Prostate gland (tissue), 2 donors: ENCODE measurements at places on chromosomes 6 and 20. TPM values are rescaled to one million over a fixed set of nuclear protein-coding genes. Genes with fewer than 3 reads are reported as not detected.
A peak's percentile ranks its signal among the peaks of the same experiment; 100 is the strongest.

The TCP11 gene
- 33.3 TPM for total RNA-seq

The ASIP gene
- 3.6 TPM for total RNA-seq

The NRSN1 gene
- 0.45 TPM for total RNA-seq

DNA sequence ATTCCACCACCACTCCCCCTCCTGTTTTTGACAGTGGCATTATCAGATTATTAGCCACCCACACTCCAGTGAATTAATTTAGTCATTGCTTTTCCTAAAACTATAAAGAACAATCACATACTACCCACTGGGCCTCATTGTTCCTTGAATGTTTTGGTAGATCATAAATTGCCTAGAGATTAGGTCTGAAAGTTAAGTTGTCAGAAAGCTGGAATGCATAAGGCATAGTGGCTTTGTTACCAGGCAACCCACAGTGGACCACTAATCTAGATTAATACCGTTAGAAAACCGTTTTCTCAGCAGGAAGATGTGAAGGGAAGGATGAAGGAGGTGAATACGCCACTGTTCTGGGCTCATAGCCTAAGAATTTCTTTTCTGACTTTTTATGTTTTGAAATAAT lies 75.6 kb downstream of the SAMD3 start:
- H3K27ac ChIP-seq, result no peak overlapping the region
- H3K27me3 ChIP-seq, result no peaks in the 10 kb centered on the region
- H3K4me1 ChIP-seq, result no peaks in the 10 kb centered on the region
- H3K4me3 ChIP-seq, result no peak overlapping the region
- no peak for DNase-seq

- no peaks in the 10 kb centered on the region for H3K36me3 ChIP-seq
- H3K27ac ChIP-seq, result no peak overlapping the region
- no peak for DNase-seq
- H3K4me1 ChIP-seq, result no peaks in the 10 kb centered on the region
- no peaks in the 10 kb centered on the region for H3K27me3 ChIP-seq
These were observed 58.8 kb upstream of the CNKSR3 start for GRCh38 chr6:154569156-154569862.

GRCh38 chr6:117432273-117432672 lies 6.5 kb upstream of the ROS1 start:
- no peak overlapping the region for H3K27ac ChIP-seq
- no peaks in the 10 kb centered on the region for H3K4me1 ChIP-seq
- no peaks in the 10 kb centered on the region for H3K27me3 ChIP-seq
- no peak overlapping the region for H3K4me3 ChIP-seq

The C20orf141 gene
- 4.4 TPM for total RNA-seq

DNA sequence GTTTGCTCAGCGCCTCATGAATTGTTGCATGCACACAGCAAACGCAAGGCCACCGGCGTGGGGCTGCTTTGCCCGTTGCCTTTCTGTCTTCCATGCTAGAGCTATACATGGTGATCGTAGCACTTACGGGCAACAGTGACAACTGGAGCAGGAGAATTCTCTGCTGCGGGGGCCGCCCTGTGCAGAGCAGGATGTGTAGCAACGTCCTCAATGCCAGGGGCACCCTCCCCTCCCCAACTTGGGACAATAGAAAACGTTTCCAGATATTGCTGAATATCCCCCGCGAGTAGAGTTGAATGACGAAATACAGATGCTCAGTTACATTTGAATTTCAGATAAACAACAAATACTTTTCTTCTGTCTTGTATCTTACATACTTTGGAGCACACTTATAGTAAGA lies 198.7 kb downstream of the TFAP2C start:
- no peak overlapping the region for H3K4me3 ChIP-seq
- no peaks in the 10 kb centered on the region for H3K27me3 ChIP-seq
- H3K27ac ChIP-seq, result no peak overlapping the region

The MMP24OS gene
- 65.8 TPM for total RNA-seq

The SMAP1 gene
- total RNA-seq, result 30.3 TPM

GRCh38 chr6:151108548-151108947 lies 131.2 kb upstream of the AKAP12 start:
- no peak overlapping the region for H3K4me3 ChIP-seq
- H3K36me3 ChIP-seq, result no peaks in the 10 kb centered on the region
- H3K27me3 ChIP-seq, result no peaks in the 10 kb centered on the region
- H3K4me1 ChIP-seq, result no peaks in the 10 kb centered on the region

- H3K4me3 ChIP-seq, result no peak overlapping the region
- H3K27ac ChIP-seq, result no peak overlapping the region
- no peaks in the 10 kb centered on the region for H3K36me3 ChIP-seq
- H3K4me1 ChIP-seq, result no peaks in the 10 kb centered on the region
- no peak for DNase-seq
- H3K27me3 ChIP-seq, result no peaks in the 10 kb centered on the region
These were observed 93.2 kb upstream of the MAN1A1 start for GRCh38 chr6:119442776-119443184.

The SLC24A3 gene
- 8.0 TPM for total RNA-seq

The MYL9 gene
- total RNA-seq, result 335 TPM

DNA sequence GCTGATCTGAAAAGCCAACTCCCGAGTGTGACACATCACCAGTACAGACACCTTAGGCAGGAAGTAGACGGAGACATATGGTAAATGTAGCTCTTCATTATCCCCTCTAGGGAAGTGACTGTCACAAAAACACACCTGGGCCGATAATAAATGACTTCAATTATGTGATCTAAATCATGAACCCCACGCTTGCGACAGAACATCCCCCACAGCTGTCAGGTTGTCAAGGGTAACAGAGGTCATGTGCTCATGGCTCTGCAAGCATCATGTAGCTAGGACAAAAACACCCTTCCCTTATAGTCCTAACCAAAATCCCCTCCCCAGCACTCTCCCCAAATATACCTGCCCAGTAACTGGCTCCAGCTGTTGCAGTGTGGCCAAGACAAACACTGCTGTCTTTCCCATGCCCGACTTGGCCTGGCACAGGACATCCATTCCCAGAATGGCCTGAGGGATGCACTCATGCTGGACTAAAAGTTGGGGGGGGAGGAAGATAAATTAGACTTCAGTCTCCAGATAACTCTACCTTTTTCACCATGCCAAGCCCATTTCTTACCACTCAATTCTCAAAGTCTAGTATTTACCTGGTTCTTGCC lies 2.9 kb downstream of the DDX39B start:
- no peak overlapping the region for H3K4me3 ChIP-seq
- H3K36me3 ChIP-seq, result peaks cover 28% of the 10 kb centered on the region
- DNase-seq, result no peak
- H3K27ac ChIP-seq, result no peak overlapping the region

The BCAS1 gene
- total RNA-seq, result 32.0 TPM

DNA sequence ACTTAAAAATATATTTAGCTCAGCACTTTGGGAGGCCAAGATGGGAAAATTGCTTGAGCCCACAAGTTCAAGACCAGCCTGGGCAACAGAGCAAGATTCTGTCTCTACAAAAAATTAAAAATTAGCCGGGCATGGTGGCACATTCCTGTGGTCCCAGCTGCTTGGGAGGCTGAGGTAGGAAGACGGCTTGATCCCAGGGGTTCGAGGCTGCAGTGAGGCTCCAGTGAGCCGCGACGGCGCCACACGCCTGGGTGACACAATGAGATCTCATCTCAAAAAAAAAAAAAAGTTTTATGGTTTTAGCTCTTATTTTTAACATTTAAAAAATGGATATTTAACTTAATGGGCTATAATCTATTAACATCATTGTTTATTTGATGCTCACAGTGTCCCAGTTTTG lies 97.2 kb upstream of the RIPOR2 start:
- H3K36me3 ChIP-seq, result no peaks in the 10 kb centered on the region
- DNase-seq, result no peak
- H3K27me3 ChIP-seq, result no peaks in the 10 kb centered on the region
- H3K4me1 ChIP-seq, result no peaks in the 10 kb centered on the region

The DSTN gene
- 284 TPM for total RNA-seq

The PBOV1 gene
- total RNA-seq, result not detected

- H3K27me3 ChIP-seq, result peaks cover 3% of the 10 kb centered on the region
- no peaks in the 10 kb centered on the region for H3K36me3 ChIP-seq
- no peak overlapping the region for H3K27ac ChIP-seq
- no peak for DNase-seq
These were observed 54.4 kb downstream of the PRR18 start for GRCh38 chr6:166253778-166254204.

The RAD21L1 gene
- 3.0 TPM for total RNA-seq

The DAAM2 gene
- 4.7 TPM for total RNA-seq

DNA sequence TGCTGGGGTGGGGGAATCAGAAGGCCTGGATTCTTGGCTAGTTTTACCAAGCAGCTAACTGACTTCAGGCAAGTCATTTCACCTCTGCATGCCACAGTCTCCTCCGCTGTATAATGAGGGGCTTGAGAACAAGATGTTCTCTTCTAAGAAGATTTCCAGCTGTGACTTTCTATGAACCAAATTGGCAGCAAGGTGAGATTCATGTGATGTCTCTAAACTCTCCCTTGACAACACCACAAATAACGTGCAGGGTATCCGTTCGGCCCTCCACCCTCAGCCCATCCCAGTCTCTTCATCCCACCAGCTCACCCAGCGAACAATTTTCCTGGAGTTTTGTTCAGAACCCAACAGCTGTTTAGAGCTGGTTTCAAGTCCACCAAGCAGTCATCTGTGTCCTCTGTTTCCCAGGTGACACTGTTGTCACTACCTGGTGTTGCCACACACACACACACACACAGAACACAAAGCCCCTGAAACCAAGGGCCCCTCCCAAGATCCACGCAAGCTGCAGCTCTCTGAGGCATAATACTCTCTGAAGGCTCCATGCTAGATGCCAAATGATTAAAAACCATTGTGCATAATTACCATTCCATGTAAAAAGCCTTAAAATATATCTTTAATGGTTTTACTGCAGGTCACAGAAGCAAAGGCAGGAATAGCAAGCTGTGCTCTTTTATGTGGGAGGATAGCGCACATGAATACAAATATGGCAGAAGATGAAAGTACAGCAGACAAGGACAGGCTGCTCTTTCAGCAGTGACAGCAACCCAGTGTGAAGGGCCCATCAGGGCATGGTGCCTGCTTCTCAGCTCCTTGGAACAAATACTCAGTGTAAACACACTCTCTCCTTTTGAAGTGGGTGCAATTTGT lies 48.2 kb downstream of the ARHGAP18 start:
- no peaks in the 10 kb centered on the region for H3K36me3 ChIP-seq
- no peak overlapping the region for H3K4me3 ChIP-seq
- DNase-seq, result no peak
- no peaks in the 10 kb centered on the region for H3K27me3 ChIP-seq
- H3K27ac ChIP-seq, result peak overlapping the region; percentile 36
